CD4-positive, alpha-beta T cell treated with Interferon alpha-2 for 1 hour (primary cell): ENCODE measurements at places on chromosomes 3 and 15.

DNA sequence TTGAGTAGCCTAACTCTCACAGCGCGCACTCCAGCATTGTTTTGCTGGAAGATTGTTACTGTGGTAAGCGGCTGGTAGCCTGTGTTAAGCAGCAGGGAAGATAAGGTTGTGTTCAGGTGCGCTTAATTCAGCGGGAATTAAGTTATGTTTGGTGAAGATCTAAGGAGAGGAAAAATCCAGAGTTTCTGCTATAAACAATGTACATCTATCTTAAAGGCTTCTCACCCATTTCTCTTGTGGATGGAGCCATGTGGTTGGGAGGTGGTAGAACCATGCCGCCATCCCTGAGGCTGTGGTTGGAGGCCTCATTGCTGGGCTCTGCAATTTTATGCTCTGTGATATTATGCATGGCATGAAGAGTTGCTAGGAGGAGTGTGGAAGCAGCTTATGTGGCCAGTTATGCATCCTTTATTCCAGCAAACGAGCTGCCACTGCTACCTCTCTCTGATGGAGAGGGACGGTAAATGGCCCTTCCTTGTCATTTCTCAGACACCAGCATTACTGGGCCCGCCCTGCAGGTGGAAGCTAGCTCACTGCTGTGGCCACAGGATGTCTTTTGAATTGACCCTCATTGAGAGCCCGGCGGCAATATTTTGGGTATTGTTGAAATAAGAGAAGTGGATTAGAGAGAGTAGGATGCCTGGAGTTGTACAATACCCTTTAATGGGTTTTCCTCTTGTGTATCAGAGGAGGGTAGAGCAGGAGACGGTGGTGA, 1.3 kb downstream of the MINAR1 start:
- DNase-seq: no peak

- DNase-seq: no peak
Observed at GRCh38 chr3:134892761-134893160, 97.7 kb downstream of the EPHB1 start.

DNA sequence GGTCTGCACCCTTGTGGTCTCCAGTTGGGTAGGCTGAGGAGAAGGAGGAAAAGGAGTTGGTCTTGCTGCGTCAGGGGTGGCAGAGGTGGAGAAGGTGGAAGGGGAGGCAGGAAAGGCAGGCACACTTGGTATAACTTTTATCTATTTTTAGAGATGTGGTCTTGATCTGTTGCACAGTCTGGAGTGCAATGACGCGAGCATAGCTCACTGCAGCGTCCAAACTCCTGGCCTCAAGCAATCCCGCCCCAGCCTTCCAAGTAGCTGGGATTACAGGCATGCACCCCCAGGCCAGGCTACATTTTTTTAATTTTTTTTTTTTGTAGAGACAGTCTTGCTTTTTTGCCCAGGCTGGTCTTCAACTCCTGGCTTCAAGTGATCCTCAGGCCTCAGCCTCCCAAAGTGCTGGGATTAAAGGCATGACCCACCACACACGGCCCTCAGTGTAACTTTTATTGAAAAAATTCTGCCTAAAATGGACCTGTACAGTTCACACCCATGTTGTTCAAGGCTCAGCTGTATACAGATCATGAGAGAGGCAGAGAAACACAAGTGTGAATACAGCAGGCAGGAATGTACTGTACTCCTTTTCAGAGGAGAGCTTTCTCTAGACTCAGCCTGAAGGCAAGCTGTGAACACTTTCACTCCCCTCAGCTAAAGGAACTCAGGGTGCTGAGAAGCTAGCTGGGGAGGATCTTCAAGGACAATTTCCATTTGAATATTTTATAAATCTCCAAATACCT, 2.1 kb upstream of the RHOV start:
- DNase-seq: no peak

DNA sequence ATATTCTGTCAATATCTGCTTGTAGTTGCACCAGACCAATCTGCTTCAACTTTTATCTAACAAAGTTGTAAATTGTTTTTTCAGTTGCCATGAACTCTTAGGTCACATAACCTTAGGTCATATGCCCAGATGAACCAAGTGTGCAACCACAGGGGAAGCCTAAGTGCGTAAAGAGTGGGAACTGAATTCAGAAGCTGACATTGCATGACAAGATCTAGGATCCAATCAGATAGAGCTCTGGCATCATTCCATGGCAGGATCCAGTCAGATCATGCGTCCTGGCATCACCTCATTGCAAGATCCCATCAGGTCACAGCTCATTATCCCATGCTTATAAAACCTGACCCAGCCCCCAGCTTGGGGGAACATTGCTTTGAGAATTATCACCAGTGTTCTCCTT, 18.9 kb upstream of the IFT57 start:
- DNase-seq: no peak

GRCh38 chr15:59933607-59934006, 70.5 kb upstream of the FOXB1 start:
- no peak for DNase-seq

DNA sequence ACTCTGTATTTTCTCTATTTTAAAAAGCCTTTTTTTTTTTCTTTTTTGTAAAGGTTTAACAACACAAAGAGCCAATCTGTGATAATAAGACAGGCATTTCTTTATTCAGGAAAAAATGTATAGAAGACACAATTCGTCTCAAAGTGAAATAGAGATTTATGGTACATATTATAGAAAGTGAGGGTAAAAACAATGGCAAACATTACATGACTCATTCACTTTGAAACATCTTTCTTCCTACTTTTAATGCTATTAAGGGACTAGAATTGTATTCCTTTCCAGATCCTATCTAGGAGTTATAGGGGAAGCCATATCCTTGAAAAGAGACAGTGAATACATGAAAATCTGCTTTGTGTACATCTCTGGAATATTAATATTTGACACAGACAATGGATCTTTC, 137.1 kb upstream of the MCTP2 start:
- no peak for DNase-seq
